Islet precursor cell (in vitro differentiated cells): ENCODE measurements at places on chromosomes 11 and 22.

DNA sequence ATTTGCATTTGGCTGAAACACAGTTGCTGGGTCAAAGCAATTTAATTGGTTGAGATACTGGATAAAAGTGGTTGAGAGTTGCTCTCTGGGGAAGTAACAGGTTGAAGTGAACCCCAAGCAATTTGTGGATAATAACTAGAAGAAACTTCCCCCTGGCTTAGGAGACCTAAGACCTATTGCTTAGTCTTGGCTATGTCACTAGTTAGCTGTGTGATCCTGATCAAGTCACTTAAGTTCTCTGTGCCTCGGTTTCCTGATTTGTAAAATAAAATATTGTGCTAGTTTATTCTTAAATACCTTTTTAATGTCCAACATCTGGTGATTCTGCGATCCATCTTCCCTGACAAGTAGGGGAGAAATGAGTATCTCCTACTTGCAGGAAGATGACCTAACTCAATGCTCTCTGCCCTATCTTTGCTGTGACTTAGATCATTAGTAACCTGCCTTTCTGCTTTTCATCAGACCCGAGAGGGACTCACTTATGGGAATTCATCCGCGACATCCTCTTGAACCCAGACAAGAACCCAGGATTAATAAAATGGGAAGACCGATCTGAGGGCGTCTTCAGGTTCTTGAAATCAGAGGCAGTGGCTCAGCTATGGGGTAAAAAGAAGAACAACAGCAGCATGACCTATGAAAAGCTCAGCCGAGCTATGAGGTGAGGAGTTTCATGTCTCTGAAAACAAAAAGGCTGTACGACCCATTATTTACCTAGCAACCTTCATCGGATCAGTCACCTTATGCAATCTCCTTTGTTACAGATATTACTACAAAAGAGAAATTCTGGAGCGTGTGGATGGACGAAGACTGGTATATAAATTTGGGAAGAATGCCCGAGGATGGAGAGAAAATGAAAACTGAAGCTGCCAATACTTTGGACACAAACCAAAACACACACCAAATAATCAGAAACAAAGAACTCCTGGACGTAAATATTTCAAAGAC is 37.5 kb downstream of the EHF start:
- DNase-seq = no peak

GRCh38 chr11:44574610-44575287 is 9.3 kb downstream of the CD82 start:
- DNase-seq = peak; percentile 73

- DNase-seq = no peak
Observed at GRCh38 chr11:20249796-20250195, 89.5 kb upstream of the DBX1 start.

DNA sequence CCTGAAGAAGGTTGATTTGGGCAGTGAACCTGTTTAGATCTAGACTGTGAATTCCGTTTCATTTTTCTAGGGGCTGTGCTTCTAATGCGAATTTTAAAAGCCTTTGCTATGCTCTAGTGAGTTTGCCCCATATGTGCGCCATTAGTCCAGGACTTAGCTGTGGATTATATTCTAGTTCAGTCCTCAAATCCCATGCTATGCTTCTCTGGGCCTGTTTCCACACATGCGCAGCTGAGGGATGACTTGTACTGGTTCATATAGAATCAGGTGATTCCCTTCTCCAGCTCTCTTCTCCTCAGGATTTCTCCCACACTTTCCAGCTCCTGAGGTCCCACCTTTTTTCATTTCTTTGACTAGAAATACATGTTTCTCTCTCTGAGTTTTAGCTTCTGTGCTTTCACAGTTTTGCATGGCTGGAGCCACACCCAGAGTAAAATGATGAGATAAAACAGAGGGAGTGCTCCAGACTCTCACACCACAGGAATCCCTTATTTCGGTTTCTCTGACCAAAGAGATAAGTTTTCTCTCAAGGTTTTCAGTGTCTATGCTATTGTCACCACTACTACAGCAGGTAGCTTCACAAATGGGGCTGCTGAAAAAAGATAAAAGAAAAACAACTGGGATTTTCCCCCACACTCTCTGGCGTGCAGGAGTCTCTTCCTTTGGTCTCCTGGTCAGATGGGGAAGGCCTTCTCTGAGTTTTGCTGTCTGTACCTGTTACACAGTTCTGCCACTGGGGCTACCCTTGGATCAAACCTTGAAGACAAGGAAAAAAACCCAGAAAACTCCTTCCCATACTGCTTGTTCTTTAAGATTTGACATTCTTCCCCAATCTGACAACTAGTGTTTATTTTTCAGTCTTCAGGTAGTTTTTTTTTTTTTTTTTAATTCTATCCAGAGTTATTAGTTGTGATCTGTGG is 96.2 kb upstream of the TEAD1 start:
- DNase-seq = peak; percentile 60

DNA sequence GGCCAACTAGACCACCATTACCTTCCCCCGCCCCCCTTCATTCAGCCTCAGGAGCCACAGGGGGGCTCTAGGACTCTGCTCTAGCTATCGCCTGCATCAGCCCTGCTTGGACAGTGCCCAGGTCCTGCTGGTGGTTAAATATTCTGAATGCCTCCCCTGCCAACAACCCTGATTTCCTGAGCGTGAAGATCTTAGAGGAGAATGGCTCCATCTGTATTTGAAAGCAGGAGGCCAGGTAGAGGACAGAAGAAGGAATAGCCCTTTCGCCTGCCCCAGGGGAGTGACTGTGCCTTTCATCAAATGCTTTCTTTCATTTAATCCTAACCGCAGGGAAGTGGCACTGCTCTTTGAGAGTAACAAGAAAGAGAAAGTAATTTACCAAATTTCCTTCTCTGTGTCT is 69.2 kb downstream of the ISX start:
- no peak for DNase-seq

DNA sequence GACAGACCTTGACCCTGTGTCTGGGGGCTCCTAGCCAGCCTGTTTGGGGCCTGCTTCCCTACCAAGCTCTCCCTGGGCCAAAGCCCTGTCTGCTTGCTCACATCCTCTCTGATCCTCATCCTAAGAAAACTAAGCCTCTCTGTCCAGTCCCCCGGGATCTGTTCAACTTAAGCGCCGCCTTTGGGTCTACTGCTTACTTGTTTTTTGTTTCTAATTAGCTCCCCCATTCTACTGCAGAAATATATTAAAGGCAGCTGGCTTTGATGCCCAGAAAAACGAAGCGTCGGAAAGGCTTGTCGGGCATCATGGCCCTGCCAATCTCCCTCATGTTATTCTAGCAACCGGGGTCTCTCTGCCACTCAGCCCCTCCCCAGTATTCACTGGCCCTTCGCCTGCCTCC is 3.4 kb downstream of the DSCAML1 start:
- DNase-seq = no peak

DNA sequence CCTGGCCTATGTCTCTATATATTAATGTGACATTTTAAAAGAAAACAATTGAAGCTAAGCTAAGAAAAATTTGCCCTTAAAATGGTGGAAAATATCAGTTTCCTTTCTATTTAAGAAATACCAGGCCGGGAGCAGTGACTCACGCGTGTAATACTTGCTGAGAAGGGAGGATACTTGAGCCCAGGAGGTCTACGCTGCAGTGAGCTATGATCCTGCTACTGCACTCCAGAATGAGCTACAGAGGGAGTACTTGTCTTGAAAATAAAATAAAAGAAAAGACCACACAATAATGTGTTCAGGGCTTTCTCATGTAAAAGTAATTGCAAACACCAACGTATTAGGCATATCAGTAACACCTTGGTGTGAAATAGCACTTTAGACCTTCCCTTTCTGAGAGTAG is 1.4 kb upstream of the PRSS23 start:
- DNase-seq = no peak

- no peak for DNase-seq
Observed at GRCh38 chr11:45918962-45919675, 1.4 kb upstream of the PEX16 start.

DNA sequence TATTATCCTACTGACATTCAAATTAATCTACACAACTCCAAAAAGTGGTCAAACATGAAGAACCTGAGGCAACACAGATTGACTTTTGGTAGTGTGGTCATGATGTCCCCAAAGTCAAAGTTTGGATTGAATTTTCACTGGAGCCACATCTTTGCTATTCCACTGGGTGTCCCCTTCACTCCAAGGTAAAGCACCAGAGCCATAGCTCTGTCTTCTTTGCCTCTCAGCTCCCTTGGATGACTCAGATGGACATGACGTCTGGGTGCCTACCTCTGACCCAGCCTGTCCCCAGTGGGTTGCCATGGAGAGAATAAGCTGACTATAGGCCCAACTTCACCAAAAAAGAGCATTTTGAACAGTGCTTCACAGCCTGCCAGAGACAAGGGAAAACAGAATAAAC is 57.4 kb upstream of the ARHGAP42 start:
- peak; percentile 53 for DNase-seq

GRCh38 chr11:65498977-65499712 is at the start of gene MALAT1:
Gene MALAT1, plus strand, starts transcription at chr11:65499045.
- peak; percentile 93 for DNase-seq

DNA sequence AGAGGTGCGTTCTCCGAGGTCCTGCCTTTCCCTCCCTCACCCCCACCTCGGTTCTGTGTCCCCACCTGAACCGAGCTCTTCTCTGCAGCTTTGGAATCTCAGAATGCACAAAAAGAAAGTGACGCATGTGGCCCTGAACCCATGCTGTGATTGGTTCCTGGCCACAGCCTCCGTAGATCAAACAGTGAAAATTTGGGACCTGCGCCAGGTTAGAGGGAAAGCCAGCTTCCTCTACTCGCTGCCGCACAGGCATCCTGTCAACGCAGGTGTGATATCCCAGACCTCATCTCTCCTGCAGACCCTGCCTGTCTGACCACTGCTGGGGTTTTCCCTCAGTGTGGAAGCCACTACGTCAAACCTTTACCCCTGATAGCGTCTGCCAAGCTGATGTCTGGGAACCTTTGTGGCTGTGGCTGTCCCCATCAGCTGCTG is 13.9 kb downstream of the ACP2 start:
- DNase-seq = no peak
